ENCODE measurements at places on chromosomes 2 and 18. TPM values are rescaled to one million over a fixed set of nuclear protein-coding genes. Genes with fewer than 3 reads are reported as not detected.

HMSD gene
- total RNA-seq = 0.09 TPM

FKBP1B gene
- 3.5 TPM for total RNA-seq

KIAA2012 gene
- not detected for total RNA-seq

KIF1A gene
- under 0.01 TPM for total RNA-seq

TEX44 gene
- not detected for total RNA-seq

UPP2 gene
- not detected for total RNA-seq

SCN1A gene
- total RNA-seq = 0.09 TPM

RFTN2 gene
- 16.4 TPM for total RNA-seq

CYTIP gene
- 0.82 TPM for total RNA-seq

DNA sequence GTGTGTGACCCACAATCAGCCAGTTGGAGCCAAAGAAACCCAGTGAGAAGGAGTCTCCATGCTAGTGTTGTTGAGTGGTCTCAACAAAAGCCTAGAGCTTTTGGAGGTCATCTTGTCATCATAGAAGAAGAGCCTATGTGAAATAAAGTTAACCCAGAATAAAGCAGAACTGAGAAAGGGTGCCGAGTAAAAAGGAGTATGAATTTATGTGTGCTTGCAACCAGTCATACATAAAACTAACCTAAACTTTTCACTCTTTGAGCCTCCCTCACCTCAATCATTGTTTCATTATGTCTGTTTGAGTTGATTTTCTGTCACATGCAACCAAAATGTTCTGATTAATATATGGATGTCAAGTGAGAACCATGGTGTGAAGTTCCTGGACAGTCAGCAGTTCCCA, 599.3 kb upstream of the ZEB2 start:
- no peak for DNase-seq

DNA sequence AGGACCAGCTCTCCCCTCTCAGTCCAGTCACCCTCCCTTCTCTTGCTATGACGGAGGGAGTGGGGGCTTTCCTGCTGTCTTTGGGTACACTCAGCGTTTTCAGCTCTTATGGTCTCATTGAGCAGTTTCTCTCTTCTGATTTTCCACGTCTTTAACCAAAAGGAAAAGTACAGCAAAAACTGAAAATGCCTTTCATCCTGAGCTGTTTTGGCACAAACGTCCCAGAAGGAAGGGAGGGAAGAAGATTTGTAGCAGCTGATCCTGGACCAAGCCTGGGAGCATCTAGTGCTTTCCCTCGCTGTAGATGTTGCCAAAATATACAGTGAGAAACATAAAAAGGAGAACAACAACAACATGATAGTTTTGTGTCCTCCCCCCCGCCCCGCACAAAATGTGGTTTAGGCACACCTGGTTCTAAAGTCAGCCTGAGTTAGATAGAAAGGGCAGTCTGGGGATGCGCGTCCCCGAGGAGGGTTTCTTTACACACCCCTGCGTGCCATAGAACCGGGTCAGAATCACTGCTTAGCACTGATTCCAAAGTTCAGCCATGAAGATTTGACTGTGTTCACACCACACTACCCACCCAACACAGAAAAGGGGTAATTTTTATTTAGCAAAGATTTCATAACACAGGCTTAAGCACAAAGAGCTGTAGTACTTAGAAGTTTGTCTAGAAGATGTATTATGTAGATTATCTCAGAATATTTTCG, 53.4 kb downstream of the SLC40A1 start:
- peak; percentile 22 for DNase-seq

DNA sequence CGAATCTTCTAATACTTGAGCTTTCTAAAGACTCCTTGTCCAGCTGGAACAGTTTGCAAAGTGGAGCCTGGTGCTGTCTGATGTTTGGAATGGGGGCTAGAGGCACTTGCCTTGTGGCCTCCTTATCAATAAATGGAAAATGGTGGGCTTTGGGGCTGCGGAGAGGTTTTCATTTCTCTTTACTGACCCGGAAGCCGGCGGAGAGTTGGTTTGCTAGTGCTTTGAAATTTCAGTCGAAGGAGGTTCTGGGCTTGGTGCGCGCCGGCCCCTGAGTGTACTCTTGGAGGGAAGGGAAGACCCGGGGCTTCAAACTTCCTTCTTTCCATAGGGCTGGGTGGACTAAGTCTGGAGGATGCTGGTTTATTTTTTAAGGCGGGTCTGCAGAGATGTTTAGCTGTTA, 714 bp downstream of the RPIA start:
- DNase-seq = peak; percentile 18

- no peak for DNase-seq
Observed at GRCh38 chr2:216388046-216388884, 16.0 kb upstream of the MARCHF4 start.

DNA sequence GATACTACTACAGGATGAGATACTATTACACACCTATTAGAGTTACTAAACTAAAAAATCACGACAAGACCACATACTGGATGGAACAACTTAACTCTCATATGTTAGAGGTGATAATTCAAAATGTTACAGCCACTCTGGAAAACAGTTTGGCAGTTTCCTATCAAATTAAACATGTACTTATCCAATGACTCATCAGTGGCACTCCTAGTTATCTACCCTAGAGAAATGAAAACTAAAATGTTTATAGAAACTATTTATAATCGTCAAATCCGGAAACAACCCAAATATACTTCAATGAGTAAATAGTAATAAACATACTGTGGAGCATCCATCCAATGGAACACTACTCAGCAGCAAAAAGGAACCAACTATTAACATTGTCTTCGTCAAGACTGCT, 137.0 kb upstream of the RBBP8 start:
- DNase-seq = no peak

DNA sequence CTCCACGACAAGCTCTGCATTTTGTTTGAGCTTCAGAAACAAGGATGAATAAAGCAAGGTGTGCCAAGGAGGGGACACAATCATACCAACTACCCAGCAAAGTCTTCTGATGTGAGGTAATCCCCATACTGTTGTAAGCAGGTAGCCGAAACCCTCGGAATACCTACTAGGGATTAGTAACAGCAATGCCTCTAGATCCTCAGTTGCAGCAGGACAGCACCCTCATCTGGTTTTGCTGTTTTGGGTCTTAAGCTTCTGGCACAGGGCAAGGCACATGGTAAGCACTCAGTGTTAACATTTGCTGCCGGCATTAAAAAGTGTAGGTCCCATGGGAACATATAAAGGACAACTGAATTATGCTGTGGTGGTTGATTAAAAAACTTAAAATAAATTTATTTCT, 16.0 kb upstream of the LINC00305 start:
- DNase-seq = no peak

DNA sequence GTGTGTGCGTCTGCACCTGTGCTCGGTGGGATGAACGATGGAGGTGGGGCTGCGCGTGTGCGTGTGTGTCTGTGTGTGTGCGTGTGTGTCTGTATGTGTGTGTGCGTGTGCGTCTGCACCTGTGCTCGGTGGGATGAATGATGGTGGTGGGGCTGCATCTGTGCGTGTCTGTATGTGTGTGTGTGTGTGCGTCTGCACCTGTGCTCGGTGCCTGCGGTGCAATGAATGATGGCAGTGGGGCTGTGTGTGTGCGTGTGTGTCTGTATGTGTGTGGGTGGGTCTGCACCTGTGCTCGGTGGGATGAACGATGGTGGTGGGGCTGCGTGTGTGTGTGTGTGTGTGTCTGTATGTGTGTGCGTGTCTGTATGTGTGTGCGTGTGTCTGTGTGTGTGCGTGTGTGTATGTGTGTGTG, 48.5 kb upstream of the CTDP1 start:
- DNase-seq = no peak

DNA sequence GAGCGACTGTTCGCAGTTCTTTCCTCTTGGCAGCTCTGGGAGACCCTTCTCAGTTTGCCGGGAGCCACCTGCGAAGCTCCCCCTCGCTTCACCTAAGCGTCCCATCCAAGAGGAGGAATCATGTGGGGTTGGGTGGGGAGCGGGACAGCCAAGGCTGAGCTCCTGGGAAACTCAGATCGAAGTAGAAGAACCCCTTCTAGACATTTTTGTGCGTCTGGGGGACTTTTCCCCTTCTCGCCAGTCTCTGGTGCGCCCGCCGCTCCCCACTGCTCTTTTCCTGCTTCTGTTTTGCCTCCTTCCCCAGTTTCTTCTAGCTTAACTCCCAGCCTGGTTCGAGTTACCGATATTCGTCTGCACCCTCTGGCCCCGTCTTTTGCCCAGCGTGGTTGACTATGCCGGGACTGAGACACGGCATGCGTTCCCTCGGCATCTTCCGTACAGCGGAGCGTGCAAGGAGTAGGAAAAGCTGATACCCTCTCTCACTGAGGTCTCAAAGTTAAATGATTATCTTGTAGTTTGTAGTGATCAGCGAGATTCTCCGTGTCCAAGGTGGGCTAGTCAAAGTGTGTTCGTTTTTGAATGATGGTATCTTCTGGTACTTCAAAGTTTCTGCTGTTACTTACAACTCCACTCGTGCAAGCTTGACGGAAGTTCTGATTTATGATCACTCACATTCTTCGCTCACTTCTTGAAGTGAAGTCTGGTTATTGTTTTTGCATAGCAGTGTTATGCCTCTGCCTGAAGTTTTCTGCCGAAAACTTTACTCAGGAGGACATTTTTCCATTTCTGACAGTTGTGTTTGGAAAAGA, 664 bp downstream of the CAMKMT start:
- peak; percentile 62 for DNase-seq

GRCh38 chr2:122960759-122961641, 1064.1 kb upstream of the CNTNAP5 start:
- no peak for DNase-seq

DNA sequence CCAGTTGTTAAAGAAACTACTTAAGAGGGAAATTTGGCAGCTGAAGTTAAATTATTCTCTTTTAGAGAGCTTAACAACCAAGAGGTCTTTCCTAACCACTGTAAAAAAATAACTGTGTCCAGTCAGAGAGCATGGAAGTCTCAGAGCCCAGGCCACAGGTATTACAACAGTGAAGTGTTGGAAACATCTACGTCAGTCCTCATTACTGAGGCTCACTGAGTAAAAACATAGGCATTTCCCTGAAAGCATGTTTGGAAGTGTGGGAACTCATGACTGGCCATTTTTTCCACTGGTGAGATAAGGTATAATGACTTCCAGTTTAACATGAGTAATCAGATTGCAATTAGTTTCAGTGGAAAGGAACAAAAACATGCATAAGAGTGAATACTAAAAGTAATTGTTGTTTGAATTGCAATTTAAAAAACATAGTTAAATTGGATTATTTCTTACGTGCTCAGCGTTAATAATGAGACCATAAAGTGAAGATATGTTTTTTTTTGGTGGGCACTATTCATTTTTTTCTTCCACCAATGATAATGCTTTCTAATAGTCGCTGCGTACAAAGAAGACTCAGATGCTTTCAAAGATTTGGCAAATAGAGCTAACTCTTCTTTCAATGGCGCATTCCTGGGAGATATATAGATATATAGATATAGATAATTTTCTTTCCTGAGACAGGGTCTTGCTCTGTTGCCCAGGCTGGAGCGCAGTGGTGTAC, 60.8 kb downstream of the EFEMP1 start:
- peak; percentile 100 for DNase-seq

DNA sequence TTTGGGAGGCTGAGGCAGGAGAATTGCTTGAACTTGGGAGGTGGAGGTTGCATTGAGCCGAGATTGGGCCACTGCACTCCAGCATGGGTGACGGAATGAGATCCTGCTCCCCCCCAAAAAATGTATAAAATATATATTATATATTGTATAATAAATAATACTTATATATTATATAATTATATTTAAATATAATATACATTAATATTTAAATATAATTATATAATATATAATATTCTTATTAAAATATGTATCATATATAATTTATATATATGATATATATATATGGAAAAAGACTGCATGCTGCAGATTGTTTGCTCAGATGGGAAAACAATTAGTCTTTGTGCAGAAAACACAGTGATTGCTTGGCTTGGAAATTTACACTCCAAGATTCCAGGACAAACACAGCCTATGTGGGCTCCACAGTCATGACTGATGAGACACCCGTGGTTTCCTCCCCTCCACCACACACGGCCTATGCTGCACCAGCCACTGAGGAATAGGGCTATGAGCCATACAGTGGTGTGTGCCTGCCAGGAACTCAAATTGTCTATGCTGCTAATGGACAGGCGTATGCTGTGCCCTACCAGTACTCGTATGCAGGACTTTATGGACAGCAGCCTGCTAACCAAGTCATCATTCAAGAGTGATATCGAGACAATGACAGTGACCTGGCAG, 30.0 kb downstream of the PMAIP1 start:
- no peak for DNase-seq

DNA sequence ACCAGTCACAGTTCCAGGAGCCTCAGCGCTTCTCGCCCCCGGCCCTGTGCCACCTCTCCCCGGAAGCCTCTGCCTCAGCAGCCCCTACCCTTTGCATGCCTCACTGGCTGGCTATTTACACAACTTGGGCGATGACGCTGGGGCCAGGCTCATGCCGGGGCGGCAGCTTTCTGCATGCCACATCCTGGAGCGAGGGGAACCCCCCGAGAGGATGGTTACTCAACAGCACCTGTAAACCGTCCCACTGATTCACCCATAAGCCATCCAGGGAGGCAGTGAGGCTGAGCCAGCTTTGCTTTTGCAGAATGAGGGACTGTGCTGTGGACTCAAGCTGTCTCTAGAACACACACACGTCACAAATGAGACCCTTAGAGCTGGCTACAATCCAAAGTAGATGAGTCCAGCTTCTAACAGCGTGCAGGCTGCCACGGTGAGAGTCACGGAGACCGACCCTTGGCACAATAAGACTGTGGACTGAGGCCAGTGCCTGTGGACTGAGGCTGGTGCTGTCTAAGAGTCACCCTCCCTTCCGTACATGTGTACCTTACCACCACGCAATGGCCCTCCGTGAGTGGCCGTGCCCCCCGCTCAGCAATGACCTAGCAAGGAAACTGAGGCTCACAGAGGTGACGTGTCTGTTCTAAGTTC, 45.6 kb upstream of the ODC1 start:
- peak; percentile 33 for DNase-seq

GRCh38 chr2:97743913-97744312, 30.5 kb downstream of the ZAP70 start:
- no peak for DNase-seq

- DNase-seq = peak; percentile 69
Observed at GRCh38 chr2:237154082-237154638, 68.5 kb downstream of the COPS8 start.

DNA sequence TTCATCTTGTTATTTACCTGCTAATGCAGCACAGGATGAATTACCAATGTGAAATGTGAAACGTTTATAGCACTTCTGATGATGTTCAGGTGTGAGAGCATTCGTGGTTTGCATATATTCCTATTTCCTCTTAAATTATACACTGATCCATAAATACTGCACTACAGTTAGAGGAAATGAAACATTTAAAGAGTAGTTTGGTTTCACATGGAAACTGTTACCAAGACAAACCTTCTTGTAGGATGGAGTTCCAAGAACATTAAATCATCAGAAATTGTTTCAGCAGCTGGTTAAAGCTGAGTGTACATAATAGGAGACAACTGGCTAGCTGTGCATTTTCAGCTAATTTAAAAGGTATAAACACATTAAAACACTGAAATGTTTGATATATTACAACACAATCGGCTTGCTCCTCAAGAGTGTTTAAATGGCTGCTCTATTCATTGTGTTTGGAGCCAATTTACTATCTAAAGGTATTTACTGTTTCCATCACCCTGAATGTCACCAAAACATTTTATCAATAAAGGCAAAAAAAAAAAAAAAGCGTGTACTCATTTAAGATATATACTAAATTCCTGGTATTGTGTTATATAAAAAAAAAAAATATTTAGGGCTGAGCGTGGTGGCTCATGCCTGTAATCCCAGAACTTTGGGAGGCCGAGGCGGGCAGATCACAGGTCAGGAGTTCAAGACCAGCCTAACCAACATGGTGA, 100.6 kb downstream of the DYM start:
- peak; percentile 76 for DNase-seq

GRCh38 chr2:28688818-28689217, 62.8 kb upstream of the PPP1CB start:
- no peak for DNase-seq

Data from fibroblast of the aortic adventitia (primary cell).